NCI-H345 (cell line): ENCODE measurements at places on chromosomes 11 and 22.

DNA sequence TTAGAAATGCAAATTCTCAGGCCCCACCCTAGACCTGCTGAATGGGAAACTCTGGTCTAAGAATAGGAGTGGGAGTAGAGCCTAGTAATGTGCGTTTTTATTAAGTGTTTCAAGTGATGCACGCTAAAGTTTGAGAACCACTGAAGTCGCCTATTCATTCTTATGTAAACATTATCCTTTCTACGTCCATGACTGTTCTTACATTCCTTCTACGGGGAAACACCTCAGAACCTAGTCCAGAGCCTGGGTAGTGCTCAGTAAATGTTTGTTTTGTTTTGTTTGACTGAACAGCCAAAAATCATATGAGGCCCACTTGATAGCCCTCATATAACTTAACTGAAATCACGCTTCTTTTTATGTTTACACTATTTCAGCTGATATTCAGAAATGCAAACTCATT, 29.8 kb downstream of the VSIG10L2 start:
- DNase-seq: no peak

DNA sequence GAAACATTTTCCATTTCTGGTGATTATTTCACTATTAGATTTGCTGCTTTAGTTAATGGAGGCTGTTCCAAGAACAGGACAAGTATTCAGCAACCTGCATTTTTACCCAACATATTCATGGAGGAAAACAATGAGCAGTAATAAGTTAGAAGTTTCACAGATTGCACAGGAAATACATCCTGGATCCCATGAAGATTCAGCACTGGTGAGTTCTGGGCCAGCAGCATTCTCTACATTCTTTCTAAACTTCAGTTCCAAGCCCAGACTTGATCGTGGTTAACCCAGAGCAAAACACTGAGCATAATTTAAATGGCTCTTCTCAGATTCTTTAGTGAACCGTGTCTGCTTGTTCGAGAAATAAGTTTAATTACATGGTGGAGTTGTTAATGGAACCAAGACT, 3.8 kb downstream of the FJX1 start:
- no peak for DNase-seq

DNA sequence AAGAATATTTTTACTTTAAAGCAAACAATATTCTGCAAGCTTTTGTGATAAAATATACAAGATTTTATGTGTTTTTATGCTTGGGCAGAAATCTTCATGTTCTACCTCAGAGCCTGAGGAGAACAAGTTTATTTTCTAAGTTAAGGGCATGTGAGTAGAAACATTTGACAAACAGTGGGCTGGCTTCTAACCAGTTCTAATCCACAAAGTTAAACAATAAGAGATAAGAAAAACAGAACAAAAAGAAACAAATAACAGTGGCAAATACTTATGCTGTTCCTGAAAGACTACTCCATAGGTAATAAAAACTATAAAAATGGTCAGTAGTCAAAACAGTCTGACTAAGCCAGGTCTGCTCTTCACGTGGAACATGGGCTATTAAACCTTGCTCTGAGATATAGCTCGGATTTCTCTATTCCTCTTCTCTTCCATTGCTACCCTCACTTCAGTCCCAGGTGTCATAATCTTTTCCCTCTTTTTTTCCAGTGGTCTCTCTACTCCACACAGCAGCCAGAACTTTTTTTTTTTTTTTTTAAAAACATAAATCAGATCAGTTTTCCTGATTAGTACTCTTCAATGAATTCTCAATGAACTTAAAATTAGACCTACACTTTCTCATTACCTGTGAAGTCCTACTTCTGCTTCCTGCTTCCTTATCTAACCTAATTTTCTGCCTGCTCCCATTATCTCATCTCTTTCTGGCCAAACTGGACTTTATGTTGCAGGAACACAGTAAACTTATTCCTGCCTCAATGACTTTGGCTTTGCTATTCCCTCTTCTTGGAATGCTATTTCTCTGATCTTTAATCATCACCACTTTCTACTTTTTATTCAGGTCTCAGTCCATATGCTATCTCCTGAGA, 671.1 kb upstream of the CCDC90B start:
- DNase-seq: no peak

DNA sequence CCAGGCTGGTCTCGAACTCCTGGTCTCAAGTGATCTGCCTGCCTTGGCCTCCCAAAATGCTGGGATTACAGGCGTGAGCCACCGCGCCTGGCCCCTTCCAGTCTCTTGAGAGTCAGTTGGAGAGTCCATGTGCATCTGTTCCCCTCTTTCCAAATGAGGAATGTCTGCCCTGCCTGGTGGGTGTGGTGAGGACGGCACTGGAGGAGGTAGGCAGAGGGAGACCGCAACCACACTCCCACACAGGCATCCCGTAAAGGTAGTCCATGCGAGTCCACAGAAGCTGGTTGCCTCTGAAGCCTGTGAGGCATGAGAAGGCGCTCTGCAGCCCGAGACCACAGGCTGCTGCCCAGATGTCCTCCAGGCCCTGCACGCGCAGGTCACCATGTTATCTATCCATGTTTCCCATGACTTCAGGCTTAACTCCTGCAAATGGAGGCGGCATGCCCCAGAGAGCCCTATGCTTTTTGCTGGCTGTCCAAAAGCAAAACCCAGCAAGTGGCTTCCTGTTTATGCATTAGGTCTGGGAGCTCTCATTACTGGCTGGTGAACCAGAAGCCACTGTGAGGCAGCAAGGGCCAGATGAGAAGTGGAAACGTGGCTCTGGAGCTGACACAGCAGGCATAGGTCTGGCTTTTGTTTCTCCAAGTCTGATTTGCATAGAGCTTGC, 43.4 kb downstream of the GRIK4 start:
- DNase-seq: no peak

GRCh38 chr11:121839781-121840180, 276.2 kb downstream of the BLID start:
- no peak for DNase-seq

GRCh38 chr22:30204015-30204741, 42.4 kb downstream of the LIF start:
- no peak for DNase-seq

DNA sequence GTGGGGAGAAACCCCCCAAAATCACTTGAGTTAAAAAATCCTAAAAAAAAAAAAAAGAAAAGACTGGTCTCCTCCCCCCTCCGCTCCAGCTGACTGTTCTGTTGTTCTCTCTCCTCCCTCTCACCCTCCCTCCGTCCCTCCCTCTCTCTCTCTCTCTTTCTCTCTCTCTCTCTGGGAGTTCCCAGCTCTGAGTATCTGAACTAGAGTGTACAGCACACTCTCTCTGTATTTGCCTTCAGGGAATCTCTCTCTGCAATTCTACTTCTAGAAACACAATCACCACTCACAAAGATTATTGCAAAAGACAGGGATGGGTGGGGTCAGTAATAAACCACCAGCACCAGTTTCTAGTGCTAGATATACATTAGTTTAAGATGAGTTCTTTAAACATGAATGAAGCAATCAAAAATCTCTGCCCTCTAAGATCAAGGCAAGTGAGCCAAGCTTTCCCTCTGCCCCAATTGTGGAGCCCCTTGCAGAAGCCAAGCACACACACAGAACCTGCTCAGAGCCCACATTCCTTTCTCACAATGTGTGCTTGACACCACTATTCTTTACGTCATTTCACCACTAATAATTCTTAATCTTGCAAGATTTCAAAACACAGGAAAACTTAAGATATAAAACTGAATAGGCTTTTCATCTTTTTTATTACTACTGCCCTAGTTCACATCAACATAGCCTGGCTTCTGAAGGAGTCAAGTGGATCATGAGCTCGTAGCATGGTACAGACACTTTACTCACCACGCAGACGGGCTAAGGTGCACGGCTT, 133.5 kb downstream of the RBFOX2 start:
- peak; percentile 21 for DNase-seq

DNA sequence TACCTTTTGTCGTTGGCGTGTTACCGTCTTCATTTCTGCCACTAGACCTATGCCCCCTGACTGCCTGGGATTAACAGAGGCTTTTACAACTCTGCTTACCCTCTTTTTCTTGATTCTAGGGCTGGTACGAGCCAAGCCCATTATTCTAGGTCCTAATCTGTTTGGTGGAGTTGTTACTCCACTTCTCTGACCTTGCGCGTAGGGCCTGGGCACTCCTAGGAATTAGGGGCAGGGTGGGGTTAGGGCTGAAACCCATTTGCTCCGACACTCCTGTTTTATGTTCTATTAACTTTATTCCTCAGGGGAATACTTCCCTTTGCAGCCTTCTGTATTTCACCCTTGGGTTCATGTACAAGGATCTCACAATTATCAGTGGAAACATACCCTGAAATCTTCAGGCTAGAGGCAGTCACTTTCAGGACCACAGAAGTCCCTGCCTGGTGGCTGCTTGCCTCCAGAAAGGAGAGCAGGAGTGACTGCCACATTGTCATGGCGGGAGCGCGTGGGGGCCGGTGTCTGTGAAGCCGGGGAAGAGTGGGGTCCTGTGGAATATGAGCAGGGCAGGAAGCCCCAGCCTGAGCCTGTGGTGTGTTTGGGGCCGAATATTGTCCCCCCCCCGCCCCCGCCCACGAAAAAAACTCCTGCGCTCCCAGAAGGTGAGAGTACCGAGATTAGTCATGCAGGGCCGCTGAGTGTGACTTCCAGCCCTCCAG, 731 bp upstream of the SLC37A2 start:
- DNase-seq: no peak

DNA sequence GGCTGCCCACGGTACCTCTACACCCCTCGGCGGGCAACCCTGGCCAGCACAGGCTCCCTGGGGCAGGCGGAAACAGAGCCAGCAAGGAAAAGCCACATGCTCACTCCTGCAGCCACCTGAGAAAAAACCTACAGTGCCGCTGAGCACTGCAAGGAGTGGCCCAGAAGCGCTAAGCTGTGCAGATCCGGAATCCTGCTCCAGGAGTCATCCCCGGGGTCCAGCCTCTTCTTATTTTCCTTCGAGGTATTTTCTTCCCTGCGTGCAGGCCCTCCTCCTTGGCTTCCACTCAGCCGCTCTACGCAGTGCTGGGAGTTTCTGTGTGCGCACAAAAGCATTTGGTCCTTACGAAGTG, 81.0 kb downstream of the TRMU start:
- no peak for DNase-seq

DNA sequence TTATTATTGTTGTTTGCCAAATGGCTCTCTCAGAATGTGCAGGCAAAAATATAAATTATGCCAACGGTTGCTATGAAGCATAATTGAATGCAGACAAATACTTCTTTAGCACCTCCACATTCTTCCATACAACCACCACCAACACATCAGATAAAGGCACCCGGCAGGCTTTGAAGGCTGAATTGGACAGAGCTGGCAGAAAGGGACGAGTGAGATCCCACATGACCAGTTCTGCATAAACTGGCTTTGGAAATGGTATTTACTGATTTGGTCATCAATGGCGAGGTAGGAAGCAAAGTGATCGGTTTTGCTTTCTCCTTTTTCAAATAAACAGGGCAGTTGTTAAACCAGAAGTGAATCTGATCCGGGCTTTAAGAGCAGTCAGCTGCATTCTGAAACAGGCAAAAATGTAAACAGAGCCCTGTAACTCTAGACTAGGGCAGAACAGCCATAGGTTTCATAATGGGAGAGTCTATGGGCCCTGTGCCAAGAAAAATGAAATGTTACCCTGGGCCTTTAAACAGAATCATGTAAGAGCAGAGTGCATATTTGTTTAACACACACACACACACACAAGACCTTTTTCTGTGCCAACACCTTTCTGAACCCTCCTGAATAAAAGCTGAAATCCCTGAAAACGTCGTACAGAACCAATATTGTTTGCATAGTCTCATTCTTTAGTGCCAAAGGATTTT, 97.7 kb downstream of the MPPED2 start:
- DNase-seq: peak; percentile 68

DNA sequence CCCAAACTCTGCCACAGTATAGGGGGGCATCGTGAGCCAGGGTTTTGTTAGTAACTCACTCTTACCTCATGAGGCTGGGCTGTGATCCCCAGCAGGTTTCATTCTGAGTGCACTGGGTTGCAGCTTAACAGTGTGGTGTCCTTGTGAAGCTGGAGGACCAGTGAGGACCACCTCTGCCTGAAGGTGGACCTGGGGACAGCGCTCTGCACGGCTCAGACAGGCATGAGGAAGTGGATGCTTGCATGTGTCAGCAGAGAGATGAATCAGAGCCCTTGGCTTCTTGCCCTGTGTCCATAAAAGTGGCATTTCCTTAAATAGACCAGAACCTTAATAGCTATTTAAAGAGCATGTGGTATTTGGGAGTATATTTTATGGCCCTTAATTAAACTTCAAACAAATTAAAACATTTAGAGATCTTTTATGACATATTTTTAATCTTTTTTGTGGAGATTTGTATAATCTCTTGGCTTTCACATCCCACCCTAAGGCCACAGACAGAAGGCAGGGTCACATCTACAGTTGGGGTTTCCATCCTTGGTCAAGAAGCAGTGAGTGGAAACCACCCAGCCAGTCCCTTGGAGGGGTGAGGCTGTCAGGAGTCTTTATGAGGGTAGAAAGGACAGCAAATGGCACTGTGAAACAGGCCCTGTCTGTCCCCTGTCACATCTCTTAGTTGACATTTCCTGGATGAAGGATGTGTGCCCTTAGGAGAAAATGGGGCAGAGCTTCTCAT, 24.8 kb upstream of the ADORA2A start:
- no peak for DNase-seq

- no peak for DNase-seq
Measured at GRCh38 chr11:1732418-1733008, 17.9 kb downstream of the IFITM10 start.

DNA sequence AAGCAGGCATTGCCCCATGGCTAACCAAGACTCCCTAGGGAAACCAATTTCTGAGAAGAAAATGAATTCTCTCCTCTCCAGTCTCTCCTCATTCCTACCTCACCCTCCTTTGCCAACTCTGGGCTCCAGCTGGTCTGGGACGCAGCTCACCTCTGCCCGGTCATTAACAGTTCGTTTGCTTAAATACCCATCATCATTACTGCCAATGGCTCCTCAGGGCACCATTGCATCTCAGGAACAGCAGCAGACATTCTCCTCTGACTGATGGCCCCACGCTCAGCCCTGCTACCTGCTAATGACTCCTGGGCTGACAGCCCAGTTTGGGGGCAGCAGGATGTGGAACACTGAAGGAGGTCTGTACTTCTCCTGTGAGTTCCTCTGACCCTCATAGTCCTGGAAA, 462.0 kb downstream of the INSC start:
- DNase-seq: no peak

DNA sequence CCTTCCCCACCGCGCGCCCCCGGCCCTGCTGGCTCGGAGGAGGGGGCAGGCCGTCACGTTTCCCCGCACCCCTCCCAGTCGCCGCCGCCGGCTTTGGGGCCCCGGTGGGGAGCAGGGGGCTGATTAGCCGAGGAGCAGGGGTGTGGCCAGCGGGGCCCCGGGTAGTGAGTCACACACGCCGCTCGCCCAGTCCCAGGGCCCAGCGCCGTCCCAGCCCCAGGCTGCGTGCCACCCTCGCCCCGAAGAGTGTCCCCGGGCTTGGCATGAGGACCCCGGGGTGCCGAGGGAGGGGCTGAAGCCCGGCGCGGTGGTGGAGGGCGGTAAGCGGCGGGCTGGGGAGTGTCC, 34.4 kb downstream of the PRDM11 start:
- no peak for DNase-seq

GRCh38 chr11:75826461-75827230, 11.6 kb downstream of the UVRAG start:
- no peak for DNase-seq

GRCh38 chr11:73939096-73939495, 11.7 kb upstream of the DNAJB13 start:
- DNase-seq: no peak

GRCh38 chr11:3916962-3917361, 61.5 kb downstream of the STIM1 start:
- no peak for DNase-seq
